ENCODE measurements at places on chromosomes 1 and 21.
A peak's percentile ranks its signal among the peaks of the same experiment; 100 is the strongest.

GRCh38 chr1:111172463-111172862 lies 28.0 kb downstream of the DENND2D start:
- DNase-seq = no peak

GRCh38 chr1:154325583-154326545 lies 539 bp downstream of the ATP8B2 start:
- peak; percentile 73 for DNase-seq

DNA sequence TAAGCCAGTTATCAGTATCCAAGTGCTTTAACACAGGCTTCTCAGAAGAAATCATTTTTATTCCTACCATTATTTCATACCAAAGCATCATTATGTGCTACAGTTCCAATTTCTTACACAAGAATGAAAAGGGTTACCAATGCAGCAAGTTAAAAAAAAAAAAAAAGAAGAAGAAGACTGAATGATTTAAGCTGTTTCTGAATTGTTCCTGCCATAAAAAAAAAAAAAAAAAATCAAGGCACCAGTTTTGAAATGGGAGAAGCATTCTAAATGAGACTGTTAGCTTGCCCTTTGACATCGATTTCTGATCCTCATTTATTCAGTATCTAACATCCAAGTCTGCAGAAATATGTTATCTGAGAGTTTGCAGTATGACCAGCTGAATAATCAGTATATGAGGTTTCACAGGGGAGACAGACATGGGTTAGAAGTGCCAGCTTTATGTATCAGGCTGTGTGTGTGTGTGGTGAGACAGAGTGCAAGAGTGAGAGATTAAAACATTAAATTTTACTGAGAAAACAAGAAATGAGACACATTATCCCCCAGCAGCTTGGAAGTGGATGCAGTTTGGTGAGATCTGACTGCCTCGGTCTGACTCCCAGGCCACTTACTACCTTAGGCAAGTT lies 105.8 kb downstream of the COLGALT2 start:
- no peak for DNase-seq

DNA sequence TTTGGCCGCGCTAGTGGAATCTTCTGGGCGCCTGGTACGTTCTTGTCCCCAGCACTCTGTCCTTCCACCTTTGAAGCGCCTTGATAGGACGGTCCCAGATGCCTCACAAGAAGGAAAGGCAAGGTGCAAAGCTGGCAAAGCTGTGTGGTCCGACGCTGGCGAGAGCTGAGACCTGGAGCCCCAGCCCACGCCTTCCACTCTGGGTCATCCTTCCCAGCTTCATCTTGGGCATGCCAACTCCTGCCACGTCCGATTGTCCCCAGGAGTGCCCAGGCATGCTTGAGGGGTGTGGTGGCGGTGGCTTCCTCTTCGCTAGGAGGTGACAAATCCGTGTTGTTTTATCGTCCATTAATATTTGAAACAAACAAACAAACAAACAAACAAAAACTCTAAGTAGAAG lies 123.9 kb upstream of the DPYD start:
- DNase-seq = peak; percentile 3

GRCh38 chr1:32400876-32401631 lies 6.8 kb upstream of the BSDC1 start:
- DNase-seq = peak; percentile 73

Data from stimulated activated CD4-positive, alpha-beta T cell treated with anti-CD3 and anti-CD28 coated beads, Interleukin-15, amount 100 ng/mL, for 24 hours (primary cell).